ENCODE measurements at places on chromosomes 3 and 15.

DNA sequence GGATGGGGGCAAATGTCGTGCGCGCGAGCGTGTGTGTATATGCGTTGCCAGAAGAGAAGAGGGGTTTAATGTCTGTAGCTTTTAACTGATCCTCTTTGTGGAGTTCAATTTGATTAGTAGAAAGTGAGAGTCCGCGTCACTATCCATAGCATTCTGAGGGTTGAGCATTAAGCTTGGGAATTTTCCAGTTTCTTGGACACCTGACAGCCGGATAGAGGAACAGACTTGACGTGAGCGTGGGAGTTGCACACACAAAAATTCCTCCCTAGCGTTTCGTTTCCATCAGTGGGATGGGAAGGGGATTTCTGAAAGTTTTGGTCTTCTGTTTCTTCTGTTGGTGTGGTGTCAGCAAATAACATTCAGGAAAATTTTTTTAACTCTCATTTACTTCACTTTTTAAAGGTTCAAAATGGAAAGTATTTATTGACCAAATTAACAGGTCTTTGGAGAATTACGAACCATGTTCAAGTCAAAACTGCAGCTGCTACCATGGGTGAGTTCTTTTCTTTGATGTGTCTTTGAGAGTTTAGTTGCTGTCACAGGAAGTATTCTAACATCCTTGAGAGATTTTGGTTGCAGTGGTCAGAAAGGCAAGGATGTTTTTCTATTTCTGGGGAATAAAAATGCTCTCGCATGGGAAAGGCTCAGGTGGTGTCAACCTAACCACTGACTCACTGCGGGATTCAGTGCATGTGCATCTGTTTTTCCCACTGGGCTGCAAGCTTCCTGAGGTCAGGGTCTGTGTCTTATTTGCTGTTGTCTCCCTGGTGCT lies 841 bp downstream of the POGLUT1 start:
- DNase-seq = peak; percentile 15

DNA sequence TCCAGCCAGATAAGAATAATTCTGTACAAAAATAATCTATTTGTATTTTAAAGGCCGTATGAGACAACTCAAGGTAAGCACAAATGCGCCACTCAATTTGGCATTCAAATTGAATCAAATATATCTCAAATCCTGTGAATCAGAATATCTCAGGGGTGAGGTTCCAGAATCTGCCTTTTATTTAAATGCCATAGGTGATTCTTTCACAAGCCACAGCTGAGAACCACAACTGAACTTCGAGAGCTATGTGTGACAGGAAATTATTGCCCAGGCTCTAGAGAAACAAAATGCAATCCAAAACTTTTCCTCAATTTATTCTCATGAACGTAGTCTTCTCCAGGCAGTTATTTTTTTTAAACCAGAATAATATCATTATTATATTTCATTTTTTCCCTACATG lies 11.9 kb downstream of the ATP8B4 start:
- no peak for DNase-seq

DNA sequence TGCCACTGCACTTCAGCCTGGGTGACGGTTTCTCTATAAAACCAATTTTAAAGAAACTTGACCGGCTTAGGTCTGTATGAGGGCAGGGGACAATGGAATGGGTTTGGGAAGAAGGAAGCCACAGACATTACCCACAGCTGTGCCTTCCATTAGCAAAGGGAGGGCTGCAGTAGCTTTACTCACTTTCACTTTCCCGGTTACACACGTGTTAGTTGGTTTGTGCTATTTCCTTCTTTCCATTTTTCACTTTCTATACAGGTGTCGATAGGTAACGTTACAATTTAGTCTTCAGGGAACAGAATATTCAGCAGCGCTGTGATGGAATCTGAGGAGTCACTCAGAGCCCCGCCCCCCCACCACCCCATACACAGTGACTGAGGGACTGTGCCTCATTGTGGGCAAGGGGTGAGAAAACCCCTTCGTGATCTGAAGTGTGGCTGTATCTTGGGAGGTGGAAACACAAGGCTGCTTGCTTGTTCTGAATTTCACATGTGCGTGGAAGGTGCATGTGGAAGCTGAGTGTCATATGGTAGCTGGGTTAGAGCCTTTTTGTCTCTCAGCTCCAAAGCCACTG lies 44.8 kb upstream of the RPL32 start:
- DNase-seq = no peak

GRCh38 chr3:120684896-120685295 lies 2.9 kb upstream of the HGD start:
- DNase-seq = no peak

- no peak for DNase-seq
These were observed 38.9 kb upstream of the PIK3CB start for GRCh38 chr3:138873471-138874278.

- no peak for DNase-seq
These were observed 30.6 kb downstream of the SLC49A4 start for GRCh38 chr3:122825460-122825859.

DNA sequence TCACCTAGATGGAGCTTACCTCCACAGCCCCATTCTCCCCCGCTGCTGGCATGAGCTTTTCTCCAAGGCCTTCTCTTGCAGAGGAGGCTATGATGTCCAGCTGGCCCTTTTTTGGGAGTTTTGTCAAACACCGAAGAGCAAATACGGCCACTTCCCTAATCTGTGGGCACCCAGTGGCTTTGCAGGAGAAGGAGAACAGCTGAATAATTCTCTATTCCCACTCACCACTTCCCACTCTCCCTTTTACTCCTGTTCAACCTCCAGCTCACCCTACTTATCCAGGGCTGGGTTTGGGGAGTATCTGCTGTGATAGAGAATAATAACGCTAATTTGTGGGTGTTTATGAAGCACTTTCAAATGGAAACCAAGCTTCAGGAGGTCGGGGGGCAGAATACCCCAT lies 93.0 kb downstream of the AAGAB start:
- no peak for DNase-seq

DNA sequence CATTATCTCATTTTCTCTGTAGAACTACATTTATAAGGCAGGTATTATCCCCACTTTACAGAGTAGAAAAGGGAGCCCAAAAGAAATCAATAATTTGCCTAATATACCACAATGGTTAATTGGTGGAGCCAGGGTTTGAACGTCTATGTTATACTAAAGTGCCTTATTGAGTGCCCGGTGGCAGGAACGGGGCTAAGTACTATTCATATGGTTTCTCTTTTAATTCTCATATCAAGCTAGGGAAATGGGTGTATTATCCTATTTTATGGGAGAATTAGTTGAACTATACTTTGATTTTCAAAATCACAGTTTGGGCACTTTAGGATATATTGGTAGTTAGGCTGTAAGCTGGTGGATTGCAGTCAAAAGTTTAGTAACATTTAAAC lies 1.5 kb downstream of the CEP97 start:
- no peak for DNase-seq

- no peak for DNase-seq
These were observed 13.1 kb downstream of the MRPL47 start for GRCh38 chr3:179591313-179591712.

DNA sequence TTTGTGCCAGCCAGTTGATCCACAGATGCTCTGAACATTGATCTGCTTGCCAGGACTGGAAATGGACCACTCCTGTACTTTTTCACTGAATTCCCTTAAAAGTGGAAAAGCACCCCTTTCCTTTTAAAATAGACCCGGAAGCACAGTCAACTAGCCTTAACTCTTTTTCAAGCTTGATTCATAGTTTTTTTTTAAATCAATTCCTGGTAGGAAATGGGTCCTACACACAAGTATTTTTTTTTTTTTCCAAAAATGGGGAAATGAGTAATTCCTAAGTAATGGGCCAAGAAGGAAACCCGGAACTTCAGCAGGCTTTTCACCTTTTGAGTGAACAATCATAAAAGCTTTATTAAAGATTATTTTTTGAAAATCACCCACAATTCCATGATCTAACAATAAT lies 234.4 kb upstream of the ADAMTS9 start:
- no peak for DNase-seq

GRCh38 chr15:29518442-29518841 lies 248.8 kb upstream of the NSMCE3 start:
- DNase-seq = no peak

- DNase-seq = no peak
These were observed 33.1 kb downstream of the NIPA2 start for GRCh38 chr15:22871481-22872086.

GRCh38 chr3:31322460-31322859 lies 210.3 kb upstream of the STT3B start:
- no peak for DNase-seq

DNA sequence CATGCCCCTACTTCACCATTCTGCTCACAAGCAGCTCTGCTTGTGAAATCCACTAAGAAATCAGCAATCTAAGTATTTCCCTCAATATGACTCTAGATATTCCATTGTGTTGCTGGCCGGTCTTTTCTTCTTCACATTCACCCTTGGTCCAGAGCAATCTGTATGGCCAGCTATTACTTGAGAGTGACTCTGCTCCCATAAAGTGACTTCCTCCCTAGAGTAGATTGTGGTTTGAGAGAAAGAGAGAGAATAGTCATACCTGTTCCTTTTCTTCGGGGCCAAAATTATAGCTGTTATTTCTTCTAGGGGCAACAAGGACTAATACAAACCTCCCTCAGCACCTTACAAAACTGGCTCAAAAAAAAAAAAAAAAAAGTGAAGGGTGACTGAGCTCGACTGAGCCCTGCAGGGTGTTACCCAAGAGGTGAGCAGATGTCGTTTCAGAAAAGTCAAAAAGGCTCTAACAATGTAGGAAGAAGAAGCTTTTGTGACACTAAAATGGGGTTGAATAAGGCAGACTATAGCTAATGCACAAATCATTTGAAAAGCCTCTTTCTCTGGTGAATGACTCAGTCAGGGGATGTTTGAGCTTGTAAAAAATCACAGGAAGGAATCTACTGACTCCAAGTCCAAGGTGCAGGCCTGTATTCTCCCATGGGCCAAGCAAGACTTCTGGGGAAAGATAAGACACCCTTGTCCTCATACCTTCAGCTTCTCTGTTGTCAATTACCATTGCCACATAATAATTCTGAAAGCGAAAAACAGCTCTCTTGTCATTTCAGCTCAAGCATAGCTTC lies 161.0 kb upstream of the SLC24A5 start:
- DNase-seq = no peak

- DNase-seq = no peak
These were observed 70.7 kb downstream of the BLM start for GRCh38 chr15:90787881-90788280.

- DNase-seq = no peak
These were observed 41.8 kb downstream of the FILIP1L start for GRCh38 chr3:100072326-100073048.

DNA sequence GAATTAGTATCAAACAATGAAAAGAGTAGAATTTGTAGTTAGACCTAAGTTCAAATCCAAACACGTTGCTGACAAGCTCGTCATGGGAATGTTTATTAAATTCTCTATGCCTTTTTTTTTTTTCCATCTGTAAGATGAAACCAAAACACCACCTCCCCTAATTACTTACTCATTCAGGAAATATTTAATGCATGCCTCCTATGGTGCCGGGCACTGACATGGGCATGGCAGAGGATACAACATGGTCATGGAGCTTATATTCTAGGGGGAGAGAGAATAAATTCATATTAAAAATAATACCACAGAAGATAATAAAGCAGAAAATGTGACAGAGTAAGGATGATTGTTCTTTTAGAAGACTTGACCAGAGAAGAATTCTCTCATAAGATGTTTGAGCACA lies 215.8 kb downstream of the RYR3 start:
- DNase-seq = no peak

- DNase-seq = no peak
These were observed 16.9 kb upstream of the IFT57 start for GRCh38 chr3:108239082-108239481.

DNA sequence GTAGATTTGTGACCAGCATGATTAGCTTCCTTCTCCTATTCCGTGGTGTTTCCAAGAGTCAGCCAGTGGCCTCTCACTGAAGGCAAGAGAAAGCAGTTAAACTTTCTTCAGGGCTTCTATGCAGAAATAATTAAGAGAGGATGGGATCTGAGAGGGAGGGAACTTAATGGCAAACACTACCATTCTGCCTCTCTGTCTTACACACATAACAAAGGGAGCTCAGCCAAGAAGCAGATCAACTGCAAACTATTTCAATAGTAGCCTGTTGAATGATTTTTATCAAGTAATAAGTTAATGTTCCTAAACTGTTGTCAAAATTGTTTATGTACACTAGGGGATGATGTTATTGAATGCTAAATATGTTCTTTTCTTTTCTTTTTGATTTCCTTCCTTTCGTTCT lies 11.8 kb downstream of the OXSR1 start:
- DNase-seq = no peak

DNA sequence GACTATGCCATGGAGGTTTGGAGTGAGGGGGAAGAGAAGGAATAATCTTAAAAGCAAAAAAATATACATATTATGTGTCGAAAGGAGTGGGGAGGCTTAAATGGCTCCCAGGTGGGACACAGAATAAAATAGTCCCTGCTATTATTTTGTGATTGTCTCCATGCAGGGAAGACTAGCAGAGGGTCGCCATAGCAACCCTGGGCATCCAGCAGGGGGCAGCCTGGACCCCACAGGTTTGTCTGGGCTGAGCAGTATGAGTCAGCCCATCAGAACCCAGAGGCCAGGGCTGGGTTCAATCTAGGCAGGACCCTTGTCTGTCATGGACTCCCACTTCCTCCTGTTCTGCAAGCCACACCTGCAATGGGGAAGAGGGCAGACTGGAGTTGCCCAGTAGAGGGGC lies 17.6 kb upstream of the LINGO1 start:
- DNase-seq = peak; percentile 9

GRCh38 chr3:188294823-188295487 lies 141.0 kb downstream of the LPP start:
- DNase-seq = peak; percentile 74

GRCh38 chr15:68484696-68485400 lies 52.9 kb upstream of the ITGA11 start:
- no peak for DNase-seq

DNA sequence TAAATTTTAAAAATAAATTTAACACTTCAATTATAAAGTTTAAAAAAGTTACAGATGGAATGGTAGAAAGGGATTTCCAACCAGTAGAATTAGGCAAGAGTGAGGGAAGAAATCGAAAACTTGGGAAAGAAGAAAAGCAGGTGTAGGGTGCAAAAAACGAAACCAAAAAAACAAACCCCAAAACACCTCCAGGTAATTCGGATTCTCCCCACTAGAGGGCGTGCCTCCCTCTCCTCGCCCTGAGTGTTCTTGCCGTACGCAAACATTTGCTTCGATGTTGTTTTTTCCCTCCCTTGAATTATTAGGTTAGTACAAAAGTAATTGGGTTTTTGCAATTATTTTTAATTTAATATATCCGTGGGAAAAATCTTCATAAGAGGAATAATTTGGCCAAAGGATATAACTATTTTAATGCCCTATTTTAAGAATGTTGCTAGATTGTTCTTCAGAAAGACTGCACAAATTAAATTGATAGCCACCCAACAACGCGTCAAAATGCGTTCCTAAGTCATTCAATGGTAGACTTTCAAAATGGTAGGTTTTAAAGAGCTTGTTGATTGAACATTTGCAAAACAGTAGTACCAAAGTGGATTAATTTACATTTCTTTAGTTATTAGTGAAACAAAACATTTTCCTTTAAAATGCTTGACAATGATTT lies 63.7 kb downstream of the SLC30A4 start:
- no peak for DNase-seq
